ENCODE measurements at places on chromosomes 2 and 18.

DNA sequence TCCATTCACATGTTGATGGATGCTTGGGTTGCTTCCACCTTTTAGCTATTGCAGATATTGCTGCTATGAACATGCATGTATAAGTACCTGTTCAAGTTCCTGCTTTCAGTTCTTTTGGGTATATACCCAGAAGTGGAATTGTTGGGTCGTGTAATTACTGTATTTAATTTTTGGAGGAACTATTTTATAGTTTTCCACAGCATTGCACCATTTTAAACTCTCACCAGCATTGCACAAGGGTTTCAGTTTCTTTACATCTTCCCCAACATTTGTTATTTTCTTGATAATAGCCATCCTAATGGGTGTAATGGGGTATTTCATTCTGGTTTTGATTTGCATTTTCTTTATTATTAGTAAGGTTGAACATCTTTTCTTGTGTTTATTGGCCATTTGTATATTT is 16.0 kb downstream of the ACTR3 start:
- DNase-seq = no peak

DNA sequence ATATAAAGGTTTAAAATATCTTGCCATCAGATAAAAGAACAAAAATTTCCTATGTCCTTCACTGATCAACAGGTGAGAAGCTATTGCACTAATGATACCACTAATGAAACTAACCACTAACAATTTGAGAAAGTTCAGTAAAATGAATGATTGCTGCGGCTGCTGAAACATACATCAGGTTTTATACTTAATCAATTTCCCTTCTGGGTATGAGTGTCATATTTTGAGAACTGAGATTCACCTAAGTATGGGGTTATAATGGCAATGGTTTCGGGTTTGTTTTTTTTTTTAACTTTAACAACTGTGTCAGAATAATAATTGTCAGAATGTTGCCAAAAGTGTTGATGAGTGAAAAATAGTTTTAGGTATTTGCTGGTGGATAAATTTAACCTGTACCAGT is 151.3 kb upstream of the SLC39A10 start:
- no peak for DNase-seq

GRCh38 chr2:126866451-126866850 is 32.2 kb upstream of the TEX51 start:
- DNase-seq = no peak

DNA sequence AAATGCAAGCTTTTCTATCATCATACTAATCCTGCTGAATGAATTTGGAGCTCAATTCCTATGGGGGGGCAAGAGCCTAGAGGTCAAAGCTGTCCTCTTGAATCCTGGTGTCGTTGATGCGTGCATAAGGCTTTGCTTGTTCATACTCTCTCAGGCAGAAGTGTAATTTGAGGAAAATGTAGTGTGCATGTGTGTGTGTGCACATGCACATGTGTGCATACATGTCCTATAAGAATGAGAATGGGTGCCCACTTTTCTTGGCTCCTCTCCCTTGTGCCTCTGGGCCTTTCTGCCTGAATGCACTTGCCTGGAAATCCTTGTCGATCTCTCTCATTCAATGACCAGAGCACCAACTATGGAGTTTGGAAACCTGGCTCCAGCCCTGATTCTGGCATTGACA is 28.5 kb upstream of the C18orf32 start:
- no peak for DNase-seq

DNA sequence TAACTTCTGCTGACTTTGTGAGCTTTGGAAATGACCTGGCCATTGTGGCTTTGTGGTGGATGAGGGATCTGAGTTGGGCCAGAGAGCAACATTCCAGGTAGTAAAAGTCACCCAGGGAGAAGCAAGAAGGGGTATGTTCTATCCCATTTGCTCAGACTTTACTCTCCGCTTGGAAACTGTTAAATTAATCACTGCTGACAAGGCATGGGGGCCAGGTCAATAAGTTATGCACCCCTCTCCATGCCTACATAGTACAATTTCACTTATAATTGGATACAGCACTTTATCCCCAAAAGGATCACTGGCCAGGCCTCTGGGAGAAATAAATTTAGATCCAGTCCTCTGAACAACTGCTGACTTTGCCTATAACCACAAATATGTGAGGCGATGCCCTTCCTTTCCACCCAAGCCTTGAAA is 92.1 kb downstream of the RPRM start:
- no peak for DNase-seq

DNA sequence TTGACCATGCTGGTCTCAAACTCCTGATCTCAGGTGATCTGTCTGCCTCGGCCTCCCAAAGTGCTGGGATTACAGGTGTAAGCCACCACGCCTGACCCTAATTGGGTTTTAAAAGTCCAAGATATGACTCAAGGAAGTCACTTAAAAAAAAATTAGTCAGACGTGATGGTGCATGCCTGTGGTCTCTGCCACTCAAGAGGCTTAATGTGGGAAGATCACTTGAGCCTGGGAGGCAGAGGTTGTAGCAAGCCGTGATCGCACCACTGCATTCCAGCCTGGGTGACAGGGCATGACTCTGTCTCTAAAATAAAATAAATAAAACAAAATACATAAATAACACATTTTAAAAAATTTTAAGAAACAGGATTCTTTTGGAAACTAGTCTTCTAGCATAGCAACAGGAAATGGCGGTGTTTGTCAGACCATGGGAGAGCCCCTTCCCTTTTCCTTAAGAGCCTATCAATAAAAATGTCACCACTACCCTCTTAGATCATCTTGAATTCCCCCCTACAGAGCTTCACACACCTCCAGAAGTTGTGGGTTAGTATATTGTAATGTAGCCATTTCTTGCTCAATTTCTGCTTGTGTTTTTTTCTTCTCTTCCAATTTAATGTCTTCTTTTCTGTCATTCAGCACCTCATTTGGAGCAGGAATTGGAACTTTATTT is 20.1 kb downstream of the SFT2D3 start:
- DNase-seq = no peak

DNA sequence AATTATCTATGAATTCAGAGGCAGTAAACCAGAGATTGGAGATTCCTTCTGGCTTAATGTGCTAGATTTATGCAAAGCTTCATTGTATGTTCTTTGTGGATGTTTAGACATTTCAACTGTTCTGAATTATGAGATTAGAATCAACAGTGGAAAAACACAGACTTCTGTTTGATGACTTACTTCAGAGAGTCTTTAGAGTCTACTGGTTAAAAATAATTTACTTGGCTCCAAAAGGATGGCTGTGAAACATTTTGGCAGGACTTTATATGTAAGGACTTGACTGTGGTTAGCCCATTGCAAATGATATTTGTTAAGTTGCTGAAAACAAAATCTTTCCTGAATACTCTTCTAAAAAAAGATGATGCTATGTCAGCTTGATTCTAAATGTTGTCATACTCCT is 25.5 kb upstream of the LRRC30 start:
- DNase-seq = no peak

- DNase-seq = no peak
These were observed 19.8 kb upstream of the NT5DC4 start for GRCh38 chr2:112701052-112701451.

- DNase-seq = no peak
These were observed 202.1 kb downstream of the CTIF start for GRCh38 chr18:48740851-48741485.

DNA sequence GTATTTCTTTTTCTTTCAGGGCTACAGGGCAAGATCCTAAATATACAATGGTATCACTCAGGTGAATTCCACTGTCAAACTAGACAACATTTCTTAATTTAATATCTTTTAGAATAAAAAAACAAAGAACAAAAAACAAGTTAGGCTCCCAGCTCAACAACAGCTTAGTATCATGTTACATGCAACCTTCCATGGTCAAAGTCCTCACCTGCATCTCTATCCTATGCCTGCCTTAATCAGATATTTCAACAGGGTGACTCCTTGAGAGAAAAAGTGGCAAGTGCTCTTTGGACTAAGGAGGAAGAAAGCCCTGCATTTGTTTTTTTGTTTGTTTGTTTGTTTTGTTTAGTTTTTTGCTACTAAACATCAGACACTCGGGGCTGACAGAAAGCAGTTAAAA is 50.2 kb downstream of the WDFY1 start:
- no peak for DNase-seq

DNA sequence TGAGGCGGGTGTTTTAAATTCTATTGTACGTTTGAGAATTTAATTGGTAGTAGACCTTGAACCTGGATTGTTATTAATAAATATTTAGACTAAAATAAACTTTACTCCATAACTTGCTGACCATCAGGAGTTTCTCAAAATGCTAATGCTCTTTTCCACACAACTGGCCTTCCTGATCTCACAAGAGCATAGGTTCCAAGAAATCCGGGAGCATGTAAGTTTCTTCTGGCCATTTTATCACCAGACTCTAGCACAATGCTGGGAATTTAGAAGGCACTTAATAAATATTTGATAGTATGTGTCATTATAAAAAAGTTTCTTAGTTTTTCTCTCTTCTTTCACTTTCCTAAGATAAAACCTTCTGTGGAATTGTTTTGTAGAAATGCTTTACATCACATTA is 2047.1 kb downstream of the SUCLG1 start:
- no peak for DNase-seq

DNA sequence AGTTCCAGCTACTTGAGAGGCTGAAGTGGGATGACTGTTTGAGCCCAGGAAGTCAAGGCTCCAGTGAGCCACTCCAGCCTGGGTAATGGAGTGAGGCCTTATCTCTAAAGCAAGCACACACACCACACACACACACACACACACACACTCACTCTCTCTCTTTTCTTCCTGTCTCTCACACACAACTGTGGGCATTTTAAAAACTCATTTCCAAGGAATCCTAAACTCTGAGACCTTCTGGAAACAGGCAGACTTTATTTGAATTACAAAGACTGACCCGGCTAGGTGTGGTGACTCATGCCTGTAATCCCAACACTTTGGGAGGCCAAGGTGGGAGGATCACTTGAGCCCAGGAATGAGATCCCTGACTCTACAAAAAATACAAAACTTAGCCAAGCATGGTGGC is 21.3 kb downstream of the WDSUB1 start:
- DNase-seq = no peak

GRCh38 chr2:232113821-232114220 is 152.3 kb downstream of the DIS3L2 start:
- DNase-seq = peak; percentile 20

Measured in activated CD4-positive, alpha-beta memory T cell treated with anti-CD3 and anti-CD28 coated beads for 36 hours (primary cell).